SJCRH30 (cell line): ENCODE measurements at places on chromosomes 12 and 14.

- no peak for DNase-seq
Observed at GRCh38 chr12:10354071-10354470, 35.8 kb downstream of the KLRK1 start.

- peak; percentile 89 for DNase-seq
Observed at GRCh38 chr12:120262852-120263747, 2.4 kb downstream of the PXN start.

DNA sequence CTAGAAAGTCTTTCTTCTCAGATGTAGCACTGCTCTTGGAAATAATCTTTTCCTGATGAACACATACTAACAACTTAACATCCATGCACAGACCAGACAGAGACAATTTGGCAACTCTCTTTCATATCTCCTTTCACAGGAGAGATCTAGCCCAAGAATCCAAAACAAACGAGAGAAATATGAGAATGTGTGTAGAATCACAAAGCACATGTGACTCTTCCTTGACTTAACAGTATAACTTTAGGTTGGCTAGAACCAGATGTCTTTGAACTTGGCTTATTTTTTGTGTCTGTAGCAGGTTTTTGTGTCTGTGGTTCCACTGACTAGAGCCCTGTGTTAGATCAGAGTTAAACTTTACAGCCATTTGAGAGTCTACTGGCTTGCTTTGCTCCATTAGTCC is 114.2 kb downstream of the STXBP6 start:
- no peak for DNase-seq

DNA sequence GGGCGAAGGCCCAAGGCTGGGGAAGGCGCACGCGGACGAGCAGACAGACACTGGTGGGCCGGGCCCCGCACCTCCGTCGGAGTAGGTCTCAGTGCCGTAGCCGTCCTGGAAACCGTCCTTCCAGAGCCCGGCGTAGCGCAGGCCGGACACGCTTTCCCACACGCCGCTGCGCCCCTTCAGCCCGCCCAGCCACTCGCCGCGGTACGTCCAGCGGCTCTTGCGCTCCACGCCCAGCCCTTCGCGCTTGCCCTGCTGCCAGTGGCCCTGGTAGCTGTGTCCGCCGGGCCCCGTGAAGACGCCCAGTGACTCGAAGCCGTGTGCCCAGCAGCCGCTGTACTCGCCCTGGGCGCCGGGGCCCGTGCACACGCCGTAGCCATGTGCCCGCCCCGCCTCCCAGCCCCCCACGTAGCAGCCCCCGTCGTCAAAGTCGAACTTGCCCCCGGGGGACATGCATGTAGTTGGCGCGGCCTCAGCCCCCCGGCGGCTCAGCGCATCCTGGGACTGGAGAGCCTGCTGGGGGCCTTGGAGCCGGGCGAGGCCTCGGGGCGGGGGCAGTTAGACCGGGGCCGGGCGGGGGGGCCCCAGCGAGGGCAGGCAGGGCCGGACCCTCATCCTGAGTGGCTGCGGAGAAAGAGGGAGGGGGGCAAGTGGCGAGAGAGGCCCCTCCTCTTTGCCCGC is 1.4 kb downstream of the JPH4 start:
- no peak for DNase-seq

DNA sequence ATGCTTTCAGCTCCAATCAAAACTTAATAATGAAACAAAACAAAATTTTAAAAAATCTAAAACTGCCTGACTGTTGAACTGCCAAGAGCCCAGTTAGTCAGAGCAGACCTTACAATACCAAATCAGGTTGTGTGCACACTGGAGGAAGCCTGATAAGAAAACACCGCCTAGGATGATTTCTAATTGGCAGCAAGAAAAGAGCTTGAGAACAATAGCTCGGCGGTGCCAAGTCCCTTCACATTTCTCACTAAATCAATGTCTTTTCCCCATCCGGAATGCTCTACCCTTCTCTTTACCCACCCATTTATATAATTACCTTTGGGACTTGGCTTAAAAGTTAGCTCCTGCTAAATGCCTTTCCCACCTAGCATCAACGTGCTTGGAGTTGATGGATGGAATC is 256.7 kb downstream of the C12orf75 start:
- DNase-seq = no peak
